ENCODE measurements at places on chromosomes 16 and 17.

DNA sequence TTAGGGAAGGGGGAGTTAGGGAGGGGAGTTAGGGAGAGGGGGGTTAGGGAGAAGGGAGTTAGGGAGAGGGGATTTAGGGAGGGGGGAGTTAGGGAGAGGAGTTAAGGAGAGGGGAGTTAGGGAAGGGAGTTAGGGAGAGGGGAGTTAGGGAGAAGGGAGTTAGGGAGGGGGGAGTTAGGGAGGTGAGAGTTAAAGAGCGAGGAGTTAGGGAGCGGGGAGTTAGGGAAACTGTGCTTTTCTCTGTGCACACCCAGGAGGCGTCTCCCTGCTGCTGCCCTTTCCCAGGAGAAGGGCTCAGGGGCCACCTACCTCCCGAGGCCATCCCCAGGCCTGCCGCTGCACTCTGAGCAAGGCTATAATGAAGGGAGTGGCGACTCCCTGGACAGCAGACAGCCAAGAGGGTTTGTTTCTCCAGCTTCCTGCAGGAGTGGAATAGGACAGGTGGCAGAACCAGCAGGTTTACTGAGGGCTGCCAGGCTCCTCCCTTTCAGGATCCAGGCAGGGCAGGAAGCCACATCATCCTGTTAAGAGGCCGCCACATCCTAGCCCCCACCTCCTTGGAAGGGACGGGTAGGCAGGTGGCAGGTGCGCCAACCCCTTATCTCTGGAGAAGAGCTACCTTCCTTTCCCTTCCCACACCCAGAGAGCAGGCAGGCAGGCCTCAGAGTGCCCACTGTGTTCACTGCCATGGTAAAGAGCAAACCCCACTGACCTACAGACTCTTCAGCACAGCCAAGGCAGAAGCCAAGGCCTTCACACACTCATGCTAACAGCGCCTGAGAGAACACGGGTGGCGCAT, 4.3 kb downstream of the CANT1 start:
- DNase-seq: no peak

DNA sequence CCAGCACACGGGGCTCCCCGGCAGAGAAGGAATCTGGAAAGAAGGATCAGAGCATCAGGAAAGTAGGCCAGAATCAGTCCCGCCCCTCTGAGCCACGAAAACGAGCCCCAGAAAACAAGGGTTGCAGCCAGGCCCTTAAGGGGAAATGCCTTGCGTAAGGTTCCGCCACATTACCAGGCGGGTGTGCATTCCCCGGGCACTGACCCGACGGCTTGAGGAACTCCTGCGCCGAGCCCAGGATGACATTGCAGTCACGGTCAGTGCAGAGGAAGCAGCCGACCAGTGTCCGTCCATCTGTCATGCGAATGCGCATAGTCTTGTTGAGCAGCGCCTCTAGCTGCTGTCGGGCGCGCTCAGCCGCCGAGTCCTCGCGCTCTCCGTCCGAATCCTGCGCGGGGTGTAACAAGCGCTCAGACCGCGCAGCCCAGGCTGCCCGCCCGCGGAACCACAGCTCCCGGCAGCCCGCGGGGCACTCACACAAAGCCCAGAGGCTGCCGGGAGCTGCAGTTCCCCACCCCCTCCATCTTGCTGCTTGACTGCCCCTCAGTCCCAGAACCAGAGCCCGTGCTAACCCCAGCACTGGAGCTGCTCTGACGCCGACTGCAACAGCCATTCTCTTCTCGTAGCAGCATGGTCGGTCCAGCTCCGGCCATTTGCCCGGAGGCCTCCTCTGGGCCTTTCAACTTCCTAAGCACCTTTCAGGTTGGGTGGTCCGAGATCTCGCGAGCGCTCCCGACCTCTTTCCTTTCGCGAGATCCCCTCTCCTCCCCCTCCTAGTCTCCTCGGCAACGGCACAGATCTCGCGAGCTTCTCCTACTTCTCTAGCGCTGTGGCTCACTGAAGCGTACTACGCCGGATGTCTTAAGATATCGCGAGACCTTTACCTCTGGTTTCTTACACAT, at the start of gene NAA38:
NAA38 (minus strand) TSS at position 749 of the 902 bp plus-strand sequence; CDS start at position 653, 96 bp downstream.
- peak; percentile 99 for DNase-seq

GRCh38 chr17:74779948-74780400, 3.8 kb upstream of the NAT9 start:
- peak; percentile 57 for DNase-seq

GRCh38 chr17:32783602-32784001, 93.3 kb downstream of the MYO1D start:
- peak; percentile 84 for DNase-seq

DNA sequence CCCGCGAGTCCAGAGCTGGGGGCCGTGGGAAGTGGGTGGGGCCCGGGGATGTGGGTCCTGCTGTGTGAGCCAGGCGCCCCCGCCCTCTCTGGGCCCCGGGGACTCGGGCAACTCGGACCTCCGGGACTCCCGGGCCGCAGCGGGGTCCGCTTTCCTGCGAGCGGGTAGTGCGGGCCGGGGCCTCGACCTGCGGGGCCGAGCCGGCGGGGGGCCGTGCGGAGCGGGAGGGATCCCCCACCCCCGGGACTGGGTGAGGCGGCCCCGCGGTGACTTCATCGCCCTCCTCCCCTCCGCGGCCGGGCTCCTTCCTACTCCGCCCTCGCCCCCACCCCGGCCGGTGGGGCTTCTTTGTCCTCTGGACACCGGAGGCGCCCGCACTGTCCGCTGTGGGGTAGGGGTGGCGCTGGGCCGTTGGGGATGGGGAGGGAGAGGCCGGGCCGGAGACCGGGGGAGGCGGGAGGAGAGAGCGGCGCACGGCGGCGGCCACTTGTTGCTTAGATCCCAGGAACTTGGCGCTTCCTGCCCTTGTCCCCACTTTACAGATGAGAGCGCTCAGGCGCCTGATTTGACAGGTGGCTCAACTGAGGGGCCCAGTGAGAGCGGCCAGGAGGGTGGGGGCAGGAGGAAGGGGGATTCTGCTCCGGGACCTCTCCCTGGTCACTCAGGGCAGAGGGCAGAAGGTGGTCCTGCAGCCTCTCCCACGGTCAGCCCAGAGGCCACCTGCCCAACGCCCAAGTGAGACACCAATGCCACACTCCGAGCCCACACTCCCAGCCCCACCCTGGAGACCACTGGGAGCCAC, 874 bp downstream of the CMTM3 start:
- DNase-seq: no peak

GRCh38 chr17:56111706-56112485, 41.4 kb upstream of the ANKFN1 start:
- DNase-seq: no peak

GRCh38 chr17:36879027-36879426, 58.2 kb upstream of the LHX1 start:
- no peak for DNase-seq

DNA sequence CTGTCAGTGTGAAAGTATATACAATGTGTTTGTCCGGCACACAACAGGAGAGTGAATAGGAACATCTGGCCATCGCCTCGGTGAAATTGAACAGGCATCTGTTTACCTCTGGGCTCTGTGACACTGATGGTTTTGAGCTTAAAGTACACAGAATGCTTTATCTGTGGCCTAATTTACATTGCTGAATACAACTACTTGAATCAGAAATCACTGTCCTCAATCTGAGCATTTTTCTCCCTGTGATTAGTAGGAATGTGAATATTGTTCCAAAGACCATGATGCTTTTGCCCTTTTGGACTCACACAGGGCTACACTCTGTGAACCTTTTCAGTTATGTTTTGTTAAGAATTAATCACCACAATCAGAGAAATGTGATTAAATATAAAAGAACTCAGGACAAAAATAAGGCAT, 323.0 kb upstream of the TBX2 start:
- no peak for DNase-seq

- no peak for DNase-seq
Measured at GRCh38 chr17:7223375-7223774, 3.6 kb downstream of the ACADVL start.

DNA sequence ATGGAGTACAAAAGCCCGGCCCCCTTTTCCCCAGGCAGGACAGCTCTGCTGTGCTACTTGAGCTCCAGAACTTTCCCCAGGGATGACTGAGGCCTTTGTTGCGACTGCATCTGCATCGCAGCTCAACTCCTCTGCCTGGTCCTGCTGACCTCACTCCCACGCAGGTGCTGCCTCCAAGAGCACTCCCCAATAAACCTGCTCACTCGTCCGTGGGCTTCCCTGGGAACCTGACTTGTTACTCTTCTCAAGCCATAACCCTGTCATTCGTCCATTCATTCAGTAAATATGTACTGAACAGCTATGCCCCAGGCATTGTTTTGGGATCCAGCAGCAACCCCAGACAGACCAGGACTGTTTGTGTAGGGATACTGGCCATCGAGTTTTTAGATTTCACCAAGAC, 11.6 kb upstream of the RMI2 start:
- DNase-seq: no peak

DNA sequence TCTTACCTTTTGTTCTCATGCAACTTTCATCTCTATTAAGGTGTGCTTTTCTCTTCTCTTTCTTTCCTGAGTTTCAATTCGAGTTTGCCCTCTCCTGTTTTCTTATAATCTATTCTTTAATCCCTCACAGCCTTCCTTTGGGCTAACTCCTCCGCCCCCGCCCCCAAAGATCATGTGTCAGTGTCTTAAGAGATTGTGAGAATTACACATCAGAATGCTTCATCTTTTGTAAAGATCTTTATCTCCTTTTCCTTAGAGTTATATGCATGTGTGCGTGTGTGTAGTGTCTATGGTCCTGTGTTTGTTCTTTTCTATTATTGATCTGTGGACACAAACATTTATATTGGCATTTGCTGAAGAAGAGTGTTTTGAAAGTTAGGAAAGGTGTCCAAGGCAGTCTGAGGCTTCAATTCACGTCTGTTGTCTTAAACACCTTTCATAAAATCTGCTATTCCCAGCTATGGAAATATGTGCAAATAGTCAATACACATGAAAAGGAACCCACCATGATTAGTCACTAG, 6.1 kb upstream of the ALDH3A2 start:
- no peak for DNase-seq

DNA sequence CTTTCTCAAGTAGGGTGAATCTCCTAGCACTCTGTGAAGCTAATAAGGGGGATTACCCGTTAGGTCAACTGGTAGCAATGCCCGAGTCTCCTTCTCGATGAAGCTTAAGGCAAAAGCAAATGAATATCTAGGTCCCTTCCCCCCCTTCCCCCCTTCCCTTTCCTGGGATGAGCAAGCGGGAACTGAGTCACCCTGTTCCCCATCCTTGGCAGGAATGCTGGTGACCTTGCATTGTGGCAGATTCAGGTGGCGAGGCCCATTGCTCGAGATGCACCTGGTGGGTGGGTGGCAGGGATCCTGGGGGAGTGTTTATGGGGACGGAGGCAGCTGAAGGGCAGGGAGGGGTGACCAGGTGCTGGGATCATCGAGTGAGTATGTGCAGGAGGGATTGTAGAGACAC, 7.1 kb downstream of the NXPH3 start:
- DNase-seq: no peak

GRCh38 chr17:11598274-11599221, at the start of gene DNAH9:
DNAH9 (plus strand) TSS chr17:11598470; CDS start chr17:11598499, 29 bp downstream.
- DNase-seq: peak; percentile 53

DNA sequence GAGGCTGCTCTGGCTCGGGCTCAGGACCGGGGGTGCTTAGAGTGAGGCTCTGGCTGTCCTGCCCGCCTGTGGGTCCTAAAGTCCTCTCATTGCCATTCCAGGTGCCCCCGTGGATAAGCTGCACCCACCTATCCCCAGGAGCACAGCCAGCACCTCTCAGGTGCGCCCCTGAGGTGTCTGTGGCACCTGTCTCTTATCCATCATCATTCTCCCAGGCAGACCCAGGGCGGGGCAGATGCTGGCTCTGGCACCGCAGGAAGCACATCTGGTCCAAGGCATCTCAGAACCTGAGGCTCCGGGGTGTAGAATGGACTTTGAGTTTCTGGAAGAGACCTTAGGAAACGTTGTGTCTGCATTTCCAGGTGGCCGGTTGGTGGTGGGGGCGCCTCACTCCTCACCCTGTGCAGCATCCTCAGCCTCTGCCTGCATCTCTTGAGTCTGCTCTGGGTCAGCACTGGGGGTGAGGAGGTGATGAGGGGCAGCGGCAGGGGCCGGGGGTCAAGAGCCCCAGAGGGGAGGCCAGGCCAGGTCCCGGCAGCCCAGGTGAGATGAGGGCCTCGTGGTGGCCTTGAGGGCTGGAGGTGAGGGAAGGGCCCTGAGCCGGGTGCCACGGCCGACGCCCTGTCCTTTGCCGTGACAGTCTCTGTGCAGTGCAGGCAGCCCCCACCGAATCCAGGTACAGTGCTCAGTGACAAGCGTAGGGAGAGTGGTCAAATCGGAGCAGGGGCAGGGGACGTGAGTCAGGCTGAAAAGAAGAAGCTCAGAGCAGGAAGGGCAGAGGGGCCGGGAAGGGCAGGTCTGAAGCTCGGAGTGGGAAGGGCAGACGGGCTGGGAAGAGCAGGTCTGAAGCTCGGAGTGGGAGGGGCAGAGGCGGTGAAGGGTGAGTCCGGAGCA, 173.5 kb downstream of the NPIPB11 start:
- no peak for DNase-seq

DNA sequence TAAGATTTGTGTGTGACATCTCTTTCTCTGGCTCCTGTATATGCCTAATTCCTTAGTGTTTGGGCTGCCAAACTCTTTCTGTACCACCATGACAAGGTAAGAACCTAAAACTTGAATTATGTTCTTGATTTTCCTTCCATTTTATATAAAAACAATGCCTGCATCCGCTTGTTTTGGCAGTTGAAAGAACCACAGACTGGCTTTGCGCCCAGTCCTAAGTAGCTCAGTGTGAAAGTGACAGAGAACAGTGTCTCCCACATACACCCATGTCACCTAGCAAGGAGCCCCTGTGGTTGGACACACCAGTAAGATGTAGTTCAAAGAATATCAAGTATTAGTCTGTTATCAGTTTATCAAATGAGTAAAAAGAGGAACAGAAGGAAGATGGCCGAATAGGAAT, 40.7 kb upstream of the SLC6A2 start:
- no peak for DNase-seq

DNA sequence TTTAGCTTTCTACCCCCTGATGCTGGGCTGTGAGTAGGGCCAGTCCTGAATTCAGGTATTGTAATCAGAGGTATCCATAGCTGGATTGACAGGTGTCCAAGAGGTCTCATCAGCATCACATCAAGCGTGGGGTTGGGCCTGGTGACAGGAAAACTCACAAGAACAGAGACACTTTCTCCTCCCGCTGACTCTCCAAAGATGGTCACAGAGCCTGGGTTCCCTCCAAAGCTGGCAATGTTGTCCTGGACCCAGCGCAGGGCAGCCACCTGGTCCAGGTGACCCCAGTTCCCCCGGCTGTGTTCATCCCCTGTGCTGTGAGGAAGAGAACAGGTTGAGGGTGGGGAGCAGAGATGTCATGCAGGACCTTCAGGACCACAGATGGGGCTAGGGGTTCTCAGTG, 11.7 kb downstream of the CES1 start:
- DNase-seq: no peak

DNA sequence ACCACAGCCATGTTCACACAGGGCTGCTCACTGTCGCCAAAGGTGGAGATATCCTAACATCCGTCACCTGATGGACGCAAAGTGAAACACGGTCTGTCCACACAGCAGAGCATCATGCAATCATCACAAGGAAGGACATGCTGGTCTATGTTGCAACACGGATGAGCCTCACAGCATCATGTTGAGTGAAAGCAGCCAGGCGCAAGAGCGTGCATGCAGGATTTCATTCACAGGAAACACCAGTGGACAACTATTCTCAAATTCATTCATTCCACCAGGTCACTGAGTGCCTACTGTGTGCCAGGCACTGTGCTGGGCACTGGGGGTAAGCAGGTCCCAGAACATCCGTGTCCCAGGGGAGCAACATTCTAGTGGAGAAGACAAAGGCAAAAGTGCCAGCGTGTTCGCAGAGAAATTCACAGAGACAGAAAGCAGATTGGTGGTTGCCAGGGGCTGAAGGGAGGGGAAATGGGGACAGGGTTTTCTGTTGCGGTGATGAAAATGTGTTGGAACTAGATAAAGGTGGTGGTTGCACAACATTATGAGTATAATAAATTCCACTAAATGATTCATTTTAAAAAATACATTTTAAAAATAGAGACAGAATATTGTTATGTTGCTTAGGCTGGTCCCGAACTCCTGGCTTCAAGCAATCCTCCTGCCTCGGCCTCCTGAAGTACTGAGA, 22.7 kb upstream of the KCNJ12 start:
- DNase-seq: peak; percentile 69
